COR-L47 (cell line): ENCODE measurements at places on chromosomes 16 and 17.

GRCh38 chr17:39716073-39716818 lies 14.1 kb downstream of the MIEN1 start:
- no peak for DNase-seq

- no peak for DNase-seq
Measured at GRCh38 chr17:46035112-46035818, 36.2 kb downstream of the STH start.

DNA sequence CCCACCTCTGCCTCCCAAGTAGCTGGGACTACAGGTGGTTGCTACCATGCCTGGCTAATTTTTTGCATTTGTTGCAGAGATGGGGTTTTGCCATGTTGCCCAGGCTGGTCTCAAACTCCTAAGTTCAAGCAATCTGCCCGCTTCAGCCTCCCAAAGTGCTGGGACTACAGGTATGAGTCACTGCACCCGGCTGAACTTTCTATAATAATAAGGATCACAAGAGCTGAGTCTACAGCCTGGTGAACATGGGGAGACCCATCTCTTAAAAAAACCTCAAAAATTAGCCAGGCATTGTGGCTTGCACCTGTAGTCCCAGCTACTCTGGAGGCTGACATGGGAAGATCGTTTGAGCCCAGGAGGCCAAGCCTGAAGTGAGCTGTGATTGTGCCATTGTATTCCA lies 53.5 kb downstream of the WDR59 start:
- DNase-seq = no peak

DNA sequence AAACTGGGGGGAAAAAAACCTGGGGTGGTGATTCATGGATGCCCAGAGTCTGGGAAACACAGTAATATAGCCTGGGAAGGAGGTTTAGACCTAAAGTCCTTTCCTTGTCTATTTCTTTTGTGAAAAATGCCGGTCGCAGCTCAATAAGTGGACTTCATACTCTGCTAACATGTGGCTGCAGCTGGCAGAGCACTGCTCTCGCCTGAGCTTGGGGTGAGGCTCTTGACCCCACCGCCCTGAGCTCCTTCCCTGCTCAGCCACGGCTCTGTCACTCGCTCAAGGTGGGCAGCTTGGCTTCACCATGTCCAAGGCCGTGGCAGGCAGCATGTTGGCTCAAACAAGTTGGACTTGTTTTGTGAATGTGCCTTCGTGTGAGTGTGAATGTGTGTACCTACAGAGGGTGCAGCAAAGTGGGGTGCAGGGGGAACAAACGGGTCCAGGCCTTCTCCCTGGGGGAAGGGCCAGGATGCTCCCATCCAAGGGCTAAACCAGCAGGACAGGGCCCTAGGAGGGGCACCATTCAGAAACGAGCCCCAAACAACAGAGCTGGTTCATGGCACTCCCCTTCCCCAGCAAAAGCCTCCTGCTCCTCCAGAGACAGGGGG lies 4.9 kb downstream of the FA2H start:
- DNase-seq = no peak

DNA sequence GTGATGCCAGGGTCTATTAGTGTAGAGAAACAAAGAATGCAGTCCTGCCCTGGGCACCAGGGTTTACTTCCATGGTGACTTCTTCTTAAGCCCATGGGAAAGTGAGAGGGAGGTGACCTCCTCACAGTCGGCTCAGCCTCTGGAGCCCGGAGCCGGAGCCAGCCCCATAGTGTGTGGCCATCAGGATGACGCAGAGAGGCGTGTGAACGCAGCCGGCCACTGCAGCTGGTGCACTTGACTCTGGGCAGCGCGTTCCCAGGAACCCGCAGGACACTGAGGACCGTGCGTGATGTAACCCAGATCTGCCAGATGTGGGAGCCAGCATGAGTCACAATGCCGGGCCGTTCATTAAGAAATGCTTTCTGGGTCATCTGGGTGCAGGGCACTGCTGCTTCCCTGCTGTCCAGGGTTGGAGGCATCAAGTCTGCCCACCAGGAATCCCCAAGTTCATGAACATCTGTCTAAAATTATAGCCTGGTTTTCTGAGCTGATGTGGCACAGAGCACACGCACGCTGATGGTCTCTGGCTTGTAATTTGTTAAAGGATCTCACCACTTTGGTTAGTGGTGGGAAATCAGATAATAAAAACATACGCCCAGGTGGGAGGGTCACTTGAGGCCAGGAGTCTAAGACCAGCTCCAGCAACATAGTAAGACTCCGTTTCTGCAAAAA lies 114.1 kb downstream of the PITPNC1 start:
- DNase-seq = no peak

DNA sequence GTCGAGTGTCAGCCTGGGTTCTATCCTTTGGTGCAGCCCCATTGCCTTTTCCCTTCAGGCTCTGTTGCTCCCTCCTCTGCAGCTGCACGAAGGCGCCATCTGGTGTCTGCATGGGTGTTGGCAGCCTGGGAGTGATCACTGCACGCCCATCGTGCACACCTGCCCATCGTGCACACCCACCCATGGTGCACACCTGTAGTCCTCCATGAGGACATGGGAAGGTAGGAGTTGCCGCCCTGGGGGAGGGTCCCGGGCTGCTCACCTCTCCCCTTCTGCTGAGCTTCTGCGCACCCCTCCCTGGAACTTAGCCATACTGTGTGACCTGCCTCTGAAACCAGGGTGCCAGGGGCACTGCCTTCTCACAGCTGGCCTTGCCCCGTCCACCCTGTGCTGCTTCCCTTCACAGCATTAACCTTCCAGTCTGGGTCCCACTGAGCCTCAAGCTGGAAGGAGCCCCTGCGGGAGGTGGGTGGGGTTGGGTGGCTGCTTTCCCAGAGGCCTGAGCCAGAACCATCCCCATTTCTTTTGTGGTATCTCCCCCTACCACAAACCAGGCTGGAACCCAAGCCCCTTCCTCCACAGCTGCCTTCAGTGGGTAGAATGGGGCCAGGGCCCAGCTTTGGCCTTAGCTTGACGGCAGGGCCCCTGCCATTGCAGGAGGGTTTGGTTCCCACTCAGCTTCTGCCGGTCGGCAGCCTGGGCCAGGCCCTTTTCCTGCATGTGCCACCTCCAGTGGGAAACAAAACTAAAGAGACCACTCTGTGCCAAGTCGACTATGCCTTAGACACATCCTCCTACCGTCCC lies 2.9 kb downstream of the CTRL start:
- peak; percentile 85 for DNase-seq

DNA sequence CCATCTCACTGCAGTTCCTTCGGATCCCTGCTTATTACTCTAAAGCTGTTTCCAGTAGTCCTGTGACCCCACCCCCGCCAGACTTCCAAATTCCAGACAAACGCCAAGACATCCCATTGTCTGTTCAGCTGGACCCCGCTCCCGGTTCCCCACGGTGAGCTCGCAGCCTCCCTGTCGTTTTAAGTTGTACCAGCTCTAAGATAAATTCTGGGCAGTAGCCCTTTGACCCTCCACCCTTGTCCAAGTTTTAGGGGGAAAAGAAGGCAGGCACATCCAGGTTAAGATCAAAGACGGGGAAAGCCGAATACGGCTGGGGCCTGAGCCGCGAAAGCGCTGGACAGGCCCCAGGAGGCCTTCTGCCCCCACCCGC lies 589 bp downstream of the ARL6IP1 start:
- DNase-seq = no peak

DNA sequence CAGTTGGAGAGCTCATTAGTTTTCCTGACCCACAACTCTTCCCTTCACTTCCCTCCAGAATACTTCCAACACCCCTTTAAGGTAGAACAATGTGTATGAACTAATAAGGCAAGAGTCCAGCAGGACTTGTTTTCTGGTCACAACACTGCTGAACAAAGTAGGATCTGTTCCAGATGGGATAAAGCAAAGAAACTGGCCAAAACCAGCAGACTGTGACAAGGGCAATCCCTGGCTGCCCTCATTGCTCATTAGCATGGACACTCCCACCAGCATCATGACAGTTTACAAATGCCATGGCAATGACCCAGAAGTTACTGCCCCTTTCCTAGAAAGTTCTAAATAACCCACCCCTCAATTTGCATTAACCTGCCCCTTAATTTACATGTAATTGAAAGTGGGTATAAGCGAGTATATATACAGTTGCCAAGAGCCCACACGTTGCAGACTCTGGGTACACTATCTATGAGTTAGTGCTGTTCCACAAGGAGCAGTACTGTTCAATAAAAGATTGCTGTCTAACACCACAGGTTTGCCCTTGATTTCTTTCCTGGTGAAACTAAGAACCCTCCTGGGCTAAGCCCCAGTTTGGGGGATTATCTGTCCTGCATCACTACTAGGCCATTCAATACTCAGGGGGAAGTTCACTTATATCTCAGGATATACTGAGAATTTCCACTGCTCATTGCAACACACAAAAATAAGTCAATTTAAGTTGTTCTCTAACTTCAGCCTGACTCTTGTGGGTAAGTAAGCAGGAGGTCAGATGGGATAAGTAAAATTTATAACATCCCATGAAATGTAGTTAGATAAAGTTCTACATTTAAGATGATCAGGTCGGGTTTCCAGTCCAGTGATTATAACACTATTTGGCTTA lies 82.3 kb downstream of the SSH2 start:
- DNase-seq = no peak

DNA sequence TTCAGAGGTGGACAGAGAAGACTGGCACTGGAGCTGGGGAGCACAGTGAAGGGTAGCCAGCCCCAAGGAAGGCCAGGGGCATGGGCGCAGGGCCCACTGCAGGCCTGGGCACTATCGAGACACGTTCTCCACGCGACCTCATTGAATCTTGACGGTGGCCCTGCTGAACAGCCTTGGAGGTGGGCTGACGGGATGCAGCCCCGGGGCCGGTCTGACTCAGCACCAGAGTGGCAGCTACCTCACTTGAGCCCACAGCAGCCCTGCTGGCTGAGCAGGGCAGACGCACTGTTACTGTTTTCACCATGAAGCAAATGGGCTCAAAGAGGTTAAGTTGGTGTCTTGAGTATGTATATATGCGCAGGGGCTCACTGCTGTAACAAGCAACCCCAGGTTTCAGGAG lies 78.8 kb upstream of the FOXF1 start:
- no peak for DNase-seq

DNA sequence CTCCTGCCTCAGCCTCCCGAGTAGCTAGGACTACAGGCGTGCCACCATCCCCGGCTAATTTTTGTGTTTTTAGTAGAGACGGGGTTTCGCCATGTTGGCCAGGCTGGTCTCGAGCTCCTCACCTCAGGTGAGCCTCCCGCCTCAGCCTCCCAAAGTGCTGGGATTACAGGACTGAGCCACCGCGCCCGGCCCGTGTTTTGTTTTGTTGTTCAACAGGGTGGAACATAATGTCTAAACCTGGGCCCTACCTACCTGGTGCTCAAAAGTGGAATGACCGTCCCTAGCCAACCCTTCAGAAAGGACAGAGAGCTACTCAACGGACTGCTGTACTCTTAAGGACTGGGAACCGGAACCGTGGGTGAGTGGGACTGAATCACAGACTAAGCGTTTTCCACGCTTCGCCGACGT lies 772 bp upstream of the KIF22 start:
- DNase-seq = no peak

DNA sequence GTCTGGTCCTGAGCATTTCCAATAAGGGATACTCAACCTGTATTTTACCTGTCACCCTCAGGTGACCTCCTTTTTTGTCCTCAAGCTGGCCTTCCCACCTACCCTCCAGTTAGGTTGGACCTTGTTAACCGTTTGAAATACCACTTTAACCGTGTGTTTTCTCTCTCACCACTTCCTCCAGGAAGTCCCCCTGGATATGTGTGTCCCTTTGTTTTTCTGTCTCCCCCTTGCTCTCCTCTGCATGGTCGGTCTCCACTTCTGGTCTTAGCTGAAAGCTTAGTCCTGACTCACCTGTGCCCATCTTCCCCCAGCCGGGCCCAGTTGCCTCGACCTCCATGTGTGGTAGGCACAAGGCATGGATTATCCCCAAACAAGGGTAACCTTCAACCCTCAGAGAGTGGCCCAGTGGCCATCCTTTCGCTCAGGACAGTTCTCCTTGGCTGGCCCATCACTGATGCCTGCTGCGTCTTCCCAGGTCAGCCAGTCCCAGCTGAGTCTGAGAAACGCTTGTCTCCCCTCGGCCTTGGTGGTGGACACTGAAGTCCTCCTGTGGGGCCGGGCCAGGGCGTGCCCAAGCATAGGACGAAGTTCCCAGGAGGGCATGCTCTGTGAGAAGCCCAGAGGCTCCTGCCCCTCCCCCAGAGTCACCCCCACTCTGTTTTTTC lies 20.0 kb downstream of the LASP1 start:
- no peak for DNase-seq

GRCh38 chr16:67393111-67393787 lies at the start of gene TPPP3:
TPPP3 (minus strand) TSS chr16:67393498; CDS start chr16:67391111, 2,387 bp downstream.
- DNase-seq = peak; percentile 92

DNA sequence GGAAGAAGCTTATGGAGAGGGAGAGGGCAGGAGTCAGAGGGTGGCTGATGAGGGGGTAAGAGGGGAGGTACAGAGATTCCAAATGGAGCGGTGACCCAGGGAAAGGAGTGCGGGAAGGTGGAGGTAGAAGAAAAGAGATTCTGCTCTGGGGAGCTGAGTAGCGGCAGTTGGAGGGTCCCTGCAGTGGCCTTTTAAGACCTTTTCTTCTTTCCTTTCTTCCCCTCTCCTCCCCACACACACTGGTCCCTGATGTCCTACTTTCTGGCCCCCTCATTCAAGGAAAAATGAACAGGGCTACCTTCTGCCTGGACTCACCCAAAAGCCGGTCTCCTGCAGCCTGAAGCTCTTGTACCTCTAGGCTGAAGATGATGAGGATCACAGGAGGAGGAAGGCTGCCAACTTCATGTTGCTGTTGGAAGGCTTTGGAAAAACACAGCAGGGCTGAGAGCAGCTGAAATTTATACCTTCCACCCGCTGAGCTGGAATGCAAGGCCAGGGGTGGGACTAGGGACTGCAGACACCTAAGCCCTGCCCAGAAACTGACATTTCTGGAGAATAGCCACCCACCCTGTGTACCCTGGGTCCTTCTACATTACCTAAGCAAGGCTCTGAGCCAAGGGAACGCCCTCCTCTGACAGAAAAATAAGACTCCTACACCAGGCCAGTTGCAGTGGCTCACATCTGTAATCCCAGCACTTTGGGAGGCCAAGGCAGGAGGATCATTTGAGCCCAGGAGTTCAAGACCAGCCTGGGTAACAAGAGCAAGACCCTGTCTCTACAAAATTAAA lies 9.4 kb upstream of the HEATR6 start:
- peak; percentile 30 for DNase-seq

GRCh38 chr17:73785496-73785895 lies 141.3 kb upstream of the SDK2 start:
- no peak for DNase-seq

GRCh38 chr16:53991754-53992378 lies 287.9 kb downstream of the FTO start:
- no peak for DNase-seq

DNA sequence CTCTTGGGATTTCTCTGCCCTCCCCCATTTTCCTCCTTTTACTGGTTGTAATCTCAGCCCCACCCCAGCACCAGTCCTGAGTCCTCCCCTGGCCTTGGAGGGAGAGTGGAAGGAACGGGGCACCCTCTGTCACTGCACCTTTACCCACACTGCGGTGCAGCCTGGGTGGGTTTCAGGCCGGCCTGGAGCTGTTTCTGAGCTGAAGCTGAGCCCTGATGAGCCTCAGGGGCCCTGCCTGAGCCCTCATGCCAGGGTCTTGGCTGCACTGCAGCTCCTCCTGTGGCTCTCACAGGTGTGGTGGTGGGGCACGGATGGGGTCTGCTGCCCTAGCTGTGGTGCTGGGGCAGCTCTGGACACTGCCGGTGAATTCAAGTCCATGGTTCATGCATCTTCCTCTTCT lies 34.5 kb downstream of the RNF213 start:
- no peak for DNase-seq

GRCh38 chr16:12796498-12796897 lies 7.2 kb downstream of the CPPED1 start:
- no peak for DNase-seq

GRCh38 chr16:68492543-68493411 lies 44.5 kb upstream of the SMPD3 start:
- peak; percentile 62 for DNase-seq

GRCh38 chr17:8122924-8123694 lies 797 bp downstream of the HES7 start:
- no peak for DNase-seq
